ENCODE measurements at places on chromosomes 2 and 18. TPM values are rescaled to one million over a fixed set of nuclear protein-coding genes. Genes with fewer than 3 reads are reported as not detected.
A peak's percentile ranks its signal among the peaks of the same experiment; 100 is the strongest.

Gene CIB4
- not detected for total RNA-seq

Gene BOLL
- not detected for total RNA-seq

Gene SPATS2L
- 64.0 TPM for total RNA-seq

Gene SLC9A2
- not detected for total RNA-seq

Gene GCG
- total RNA-seq: not detected

Gene CFC1
- total RNA-seq: not detected

Gene RAPGEF4
- 1.5 TPM for total RNA-seq

Gene RGPD4
- total RNA-seq: 0.14 TPM

Gene CCDC68
- 13.6 TPM for total RNA-seq

Gene MYL1
- not detected for total RNA-seq

Gene XDH
- not detected for total RNA-seq

Gene ARHGAP25
- 136 TPM for total RNA-seq

- no peak for DNase-seq
These were observed 148.5 kb downstream of the FHOD3 start for GRCh38 chr18:36446059-36446458.

- DNase-seq: no peak
These were observed 62.0 kb downstream of the SH3YL1 start for GRCh38 chr2:201648-202433.

- DNase-seq: peak; percentile 22
These were observed 25.9 kb downstream of the GREB1 start for GRCh38 chr2:11559786-11560155.

GRCh38 chr2:131046918-131047652 lies 46.2 kb downstream of the FAM168B start:
- no peak for DNase-seq

DNA sequence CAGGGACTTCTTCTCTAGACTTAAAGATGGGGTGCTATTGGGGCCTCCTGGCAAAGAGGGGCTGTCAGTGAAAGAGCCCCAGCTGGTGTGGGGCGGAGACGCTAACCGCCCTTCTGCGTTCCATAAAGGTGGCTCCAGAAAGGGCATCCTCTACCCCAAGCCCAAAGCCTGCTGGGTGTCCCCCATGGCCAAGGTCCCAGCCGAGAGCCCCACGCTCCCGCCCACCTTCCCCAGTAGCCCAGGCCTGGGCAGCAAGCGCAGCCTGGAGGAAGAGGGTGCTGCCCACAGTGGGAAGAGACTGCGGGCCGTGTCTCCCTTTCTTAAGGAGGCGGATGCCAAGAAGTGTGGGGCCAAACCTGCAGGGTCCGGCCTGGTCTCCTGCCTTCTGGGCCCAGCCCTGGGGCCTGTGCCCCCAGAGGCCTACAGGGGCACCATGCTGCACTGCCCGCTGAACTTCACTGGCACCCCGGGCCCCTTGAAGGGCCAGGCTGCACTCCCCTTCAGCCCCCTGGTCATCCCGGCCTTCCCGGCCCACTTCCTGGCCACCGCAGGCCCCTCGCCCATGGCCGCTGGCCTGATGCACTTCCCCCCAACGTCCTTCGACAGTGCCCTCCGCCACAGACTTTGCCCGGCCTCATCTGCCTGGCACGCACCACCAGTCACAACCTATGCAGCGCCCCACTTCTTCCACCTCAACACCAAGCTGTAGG lies 15.2 kb downstream of the ARID5A start:
- peak; percentile 78 for DNase-seq

GRCh38 chr18:55447672-55448018 lies 140.3 kb downstream of the TCF4 start:
- no peak for DNase-seq

DNA sequence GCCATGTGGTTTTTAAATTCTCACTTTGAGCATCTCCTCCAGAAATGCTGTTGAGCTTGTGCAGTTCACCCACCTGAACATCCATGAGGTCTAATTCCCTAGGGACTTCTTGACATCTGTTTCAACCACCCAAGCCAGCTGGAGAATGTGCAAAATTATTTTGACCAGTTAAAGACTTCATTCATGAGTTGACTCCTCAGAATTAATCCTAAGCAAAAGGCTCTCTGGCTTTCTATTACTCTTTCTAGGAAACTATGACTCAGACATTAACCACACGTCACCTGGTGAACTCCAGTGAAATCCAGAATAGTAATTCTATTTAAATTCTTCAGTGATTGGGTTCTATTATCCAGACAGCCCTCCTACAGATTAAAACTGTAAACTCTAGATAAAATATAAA lies 247.5 kb downstream of the NBAS start:
- DNase-seq: no peak

- DNase-seq: peak; percentile 84
These were observed 33.9 kb downstream of the STAT1 start for GRCh38 chr2:190979906-190980629.

DNA sequence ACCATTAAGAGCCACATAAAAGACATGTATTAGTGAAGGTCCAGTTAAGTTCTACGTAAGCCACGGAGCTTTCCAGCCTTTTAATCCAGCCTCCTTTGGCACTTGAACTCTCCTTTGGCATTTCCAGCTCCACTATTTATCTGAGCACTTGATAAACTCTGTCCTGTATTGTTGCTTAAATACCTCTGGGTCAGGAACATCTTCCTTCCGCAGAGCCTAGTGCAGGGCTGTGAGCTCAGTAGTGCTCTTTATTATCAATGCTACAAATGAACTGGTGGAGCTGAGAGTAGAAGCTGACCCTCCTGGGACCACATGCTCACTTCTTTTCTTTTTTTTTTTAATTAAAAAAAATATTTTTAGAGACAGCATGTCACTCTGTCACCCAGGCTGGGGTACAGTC lies 4.9 kb downstream of the STPG4 start:
- DNase-seq: no peak

DNA sequence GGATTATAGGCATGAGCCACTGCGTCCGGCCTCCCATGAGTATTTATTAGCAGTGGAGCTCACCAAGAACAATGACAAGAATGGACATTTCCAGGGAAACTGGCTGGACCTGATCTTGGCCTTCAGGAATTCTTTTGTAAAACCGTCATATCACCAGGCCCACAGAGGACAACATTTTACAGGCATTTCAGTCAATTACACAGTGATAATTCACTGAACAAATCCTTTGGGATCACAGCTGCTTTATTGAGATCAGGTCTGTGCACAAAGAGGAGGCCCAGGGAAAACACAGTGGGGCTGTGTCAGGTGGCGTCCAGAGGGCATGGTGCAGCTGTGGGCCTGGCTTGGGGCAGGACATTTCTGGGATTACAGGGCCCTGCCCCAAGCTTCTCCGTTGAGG lies 30.1 kb upstream of the GTF2A1L start:
- DNase-seq: no peak

DNA sequence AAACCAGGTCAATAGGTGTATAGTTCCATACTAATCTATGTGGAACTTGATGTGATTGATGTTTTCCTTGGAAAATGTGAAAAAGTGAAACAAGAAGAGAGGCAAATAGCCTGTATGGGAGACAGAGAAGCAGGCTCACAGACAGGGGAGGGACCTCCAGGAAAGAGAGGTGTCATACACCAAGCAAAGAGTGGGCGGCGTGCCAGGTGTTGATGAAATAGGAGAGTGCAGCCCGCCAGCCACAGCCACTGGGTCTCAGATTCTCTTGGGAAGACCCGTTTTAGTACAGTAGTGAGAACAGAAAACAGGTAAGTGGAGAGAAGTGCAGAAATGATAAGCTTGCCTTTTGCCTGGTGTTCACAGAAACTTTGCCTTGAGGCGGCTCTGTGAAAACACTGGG lies 301.9 kb downstream of the ZNF407 start:
- no peak for DNase-seq

DNA sequence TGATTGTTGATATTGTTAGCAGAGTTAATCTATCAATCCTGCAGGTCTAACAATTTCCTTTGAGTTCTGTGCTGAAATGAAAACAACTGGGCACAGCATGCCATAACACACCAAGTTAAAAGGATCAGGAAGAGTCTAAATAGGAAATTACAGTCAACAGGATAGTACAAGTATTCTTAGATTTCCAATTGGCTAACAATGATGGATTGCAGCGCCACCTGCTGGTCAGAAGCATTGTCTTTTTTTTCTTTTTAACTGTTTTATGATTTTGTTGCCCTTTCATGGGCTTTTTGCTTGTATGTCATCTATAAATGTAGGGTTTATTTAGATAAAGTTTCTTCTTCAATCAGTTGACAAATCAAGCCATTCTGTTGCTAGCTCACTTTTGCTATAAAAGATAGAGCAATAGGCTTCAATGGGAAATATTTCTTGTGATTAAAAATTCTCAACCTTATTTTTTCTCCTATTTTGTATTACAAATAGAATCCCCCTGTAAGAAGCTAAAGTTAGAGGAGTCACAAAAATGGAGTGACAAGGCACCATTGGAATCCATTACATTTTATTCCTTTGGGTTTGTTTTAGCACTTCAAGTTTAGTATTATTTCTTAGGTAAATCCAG lies 40.8 kb upstream of the RPRM start:
- DNase-seq: no peak

- DNase-seq: peak; percentile 71
These were observed 1.3 kb downstream of the LRRTM1 start for GRCh38 chr2:80303006-80303908.

DNA sequence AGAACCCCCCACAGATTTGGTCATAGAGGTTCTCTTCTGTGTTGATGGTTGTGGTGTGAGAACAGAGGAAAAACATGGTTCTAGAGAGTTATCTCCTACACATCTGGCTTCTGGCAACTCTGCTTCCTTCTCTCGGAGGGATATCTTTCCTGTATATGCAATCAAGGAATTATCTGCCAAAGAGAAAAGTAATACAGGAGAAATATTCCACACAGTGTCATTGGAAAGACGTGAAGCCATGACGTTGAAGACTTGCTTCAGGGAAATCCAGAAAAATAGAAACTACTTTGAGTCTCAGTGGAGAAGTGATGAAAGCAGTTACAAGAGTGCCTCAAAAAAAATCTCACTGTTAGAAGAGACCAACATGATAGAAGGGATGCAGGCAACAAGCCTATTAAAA lies 78.5 kb downstream of the RAB31 start:
- DNase-seq: no peak

GRCh38 chr2:45085487-45085886 lies 76.2 kb upstream of the SIX2 start:
- DNase-seq: no peak

- no peak for DNase-seq
These were observed 42.4 kb upstream of the PSMD14 start for GRCh38 chr2:161265874-161266273.

GRCh38 chr2:224413381-224413780 lies 11.5 kb upstream of the FAM124B start:
- no peak for DNase-seq

GRCh38 chr2:104938231-104938941 lies 84.5 kb downstream of the POU3F3 start:
- no peak for DNase-seq

- no peak for DNase-seq
These were observed 398.3 kb downstream of the TGIF1 start for GRCh38 chr18:3848316-3848715.

GRCh38 chr18:8989017-8989416 lies 113.5 kb upstream of the NDUFV2 start:
- no peak for DNase-seq

GRCh38 chr18:7598167-7599047 lies 31.3 kb downstream of the PTPRM start:
- no peak for DNase-seq

DNA sequence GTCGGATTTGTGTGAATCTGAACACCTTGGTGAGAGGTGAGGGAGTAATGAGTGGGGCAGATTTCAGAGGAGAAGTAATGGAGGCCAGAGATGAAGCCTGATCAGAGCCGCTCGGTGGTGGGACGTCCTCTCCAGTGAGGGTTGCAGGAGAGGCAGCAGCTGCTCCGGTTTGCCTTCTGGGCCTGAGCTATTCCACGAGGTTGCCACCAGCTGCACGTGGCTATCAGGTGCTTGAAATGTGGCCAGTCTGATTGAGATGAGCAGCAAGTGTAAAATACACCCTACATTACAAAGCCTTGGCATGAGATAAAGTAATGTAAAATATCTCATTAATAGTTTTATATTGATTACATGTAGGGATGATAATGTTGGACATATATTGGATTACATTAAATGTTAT lies 10.8 kb upstream of the EFHD1 start:
- DNase-seq: no peak

- DNase-seq: no peak
These were observed 1.3 kb downstream of the ERICH2 start for GRCh38 chr2:170771421-170771937.

DNA sequence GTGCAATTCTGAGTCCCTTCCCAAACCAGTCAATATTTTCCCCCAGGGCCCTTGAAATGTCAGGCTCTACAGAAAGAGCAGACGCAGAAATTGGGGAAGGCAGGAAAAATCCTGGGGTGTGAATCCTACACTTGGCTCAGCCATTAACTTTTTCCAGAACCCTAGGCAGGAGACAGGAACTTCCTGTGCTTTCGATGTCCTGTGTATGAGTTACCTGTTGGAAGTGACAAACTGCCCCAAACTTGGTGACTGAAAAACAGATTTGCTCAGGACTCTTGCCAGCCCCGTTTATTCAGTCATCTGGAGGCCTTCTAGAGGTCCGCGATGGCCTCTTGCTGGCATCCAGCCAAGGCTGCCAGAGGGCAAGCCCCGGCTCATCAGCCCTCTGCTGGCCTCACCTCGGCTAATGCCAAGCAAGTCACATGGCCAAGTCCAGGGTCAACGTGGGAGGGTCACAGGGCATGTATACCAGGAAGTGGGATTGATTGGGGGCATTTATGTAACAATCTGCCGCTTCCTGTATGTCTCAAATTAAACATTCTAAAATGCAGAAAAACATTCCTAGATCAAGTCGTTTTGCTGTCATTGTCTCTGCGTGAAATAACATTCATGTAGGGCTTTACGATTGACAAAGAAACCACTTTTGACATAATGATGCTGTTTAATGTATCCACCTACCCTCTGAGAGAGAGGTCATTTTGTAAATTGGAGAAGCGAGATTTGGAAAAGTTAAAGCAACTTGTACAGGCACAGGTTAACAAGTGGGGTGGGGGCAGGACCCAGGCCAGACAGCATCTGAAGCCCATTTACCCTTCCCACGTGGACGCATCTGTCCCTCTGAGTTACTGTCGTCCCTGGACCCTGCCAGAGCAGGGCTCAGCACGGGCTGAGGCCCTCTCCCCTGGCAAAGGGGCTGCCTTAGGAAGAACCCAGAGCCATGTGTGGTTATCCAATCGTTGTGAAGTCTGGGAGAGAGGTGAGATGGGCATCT lies 179.4 kb downstream of the INHBB start:
- DNase-seq: peak; percentile 69

- no peak for DNase-seq
These were observed 1690.4 kb upstream of the SLC39A10 start for GRCh38 chr2:193966590-193966989.
